Substantia nigra (tissue), 51 donors: ENCODE measurements at places on chromosomes 2 and 18.

GRCh38 chr18:24914171-24914525 lies 437.8 kb downstream of the ZNF521 start:
- DNase-seq, result no peak

DNA sequence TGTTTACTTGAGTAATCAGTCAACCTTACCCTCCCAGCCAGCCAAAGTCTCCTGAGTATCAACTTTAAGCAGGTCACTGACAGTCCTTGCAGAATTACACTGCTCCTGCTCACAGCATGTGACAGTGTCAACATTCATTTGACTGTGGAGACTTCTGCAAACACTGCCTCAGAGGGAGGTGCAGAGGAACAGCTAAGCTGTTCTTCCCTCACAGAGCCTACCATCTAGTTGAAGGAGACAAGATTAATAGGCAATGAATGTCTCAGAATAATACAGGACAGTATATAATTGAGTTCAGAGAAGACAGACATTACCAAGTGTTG lies 11.9 kb downstream of the SLC14A2 start:
- DNase-seq, result no peak

DNA sequence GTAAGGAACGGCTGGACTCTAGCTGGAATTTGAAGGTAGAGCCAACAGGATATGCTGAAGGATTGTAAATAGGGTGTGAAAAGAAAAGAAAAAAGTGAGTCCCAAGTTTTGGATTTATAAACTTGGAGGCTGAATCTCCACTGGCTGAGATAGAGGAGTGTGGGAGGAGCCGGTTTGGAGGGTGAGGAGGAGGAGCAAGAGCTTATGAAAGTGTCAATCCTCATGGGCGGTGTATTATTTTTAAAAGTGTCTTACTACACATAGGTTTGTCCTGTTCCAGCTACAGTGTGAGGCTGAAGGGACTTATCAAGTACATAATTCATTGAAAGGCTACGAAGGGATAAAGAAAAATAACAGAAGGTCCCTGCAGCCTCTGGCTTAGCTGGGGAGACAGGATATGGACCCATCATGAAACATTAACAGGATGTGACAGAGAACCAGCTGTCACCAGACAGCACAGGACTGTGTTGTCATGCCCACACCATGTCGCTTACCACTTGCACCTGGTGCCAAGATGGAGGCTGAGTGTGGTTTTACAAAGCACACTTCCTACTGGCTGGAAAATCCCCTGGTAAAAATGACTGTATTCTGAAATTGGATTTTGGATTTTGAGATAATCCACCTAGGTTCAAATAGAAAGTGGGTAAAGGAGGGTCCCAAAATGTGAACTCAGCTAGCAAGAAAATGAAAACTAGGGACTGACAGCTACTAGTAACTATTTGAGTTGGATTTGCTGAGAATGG lies 2.5 kb upstream of the MREG start:
- no peak for DNase-seq

GRCh38 chr2:220043155-220043989 lies 415.9 kb downstream of the SLC4A3 start:
- no peak for DNase-seq

GRCh38 chr2:196131384-196131937 lies 39.9 kb downstream of the STK17B start:
- no peak for DNase-seq

DNA sequence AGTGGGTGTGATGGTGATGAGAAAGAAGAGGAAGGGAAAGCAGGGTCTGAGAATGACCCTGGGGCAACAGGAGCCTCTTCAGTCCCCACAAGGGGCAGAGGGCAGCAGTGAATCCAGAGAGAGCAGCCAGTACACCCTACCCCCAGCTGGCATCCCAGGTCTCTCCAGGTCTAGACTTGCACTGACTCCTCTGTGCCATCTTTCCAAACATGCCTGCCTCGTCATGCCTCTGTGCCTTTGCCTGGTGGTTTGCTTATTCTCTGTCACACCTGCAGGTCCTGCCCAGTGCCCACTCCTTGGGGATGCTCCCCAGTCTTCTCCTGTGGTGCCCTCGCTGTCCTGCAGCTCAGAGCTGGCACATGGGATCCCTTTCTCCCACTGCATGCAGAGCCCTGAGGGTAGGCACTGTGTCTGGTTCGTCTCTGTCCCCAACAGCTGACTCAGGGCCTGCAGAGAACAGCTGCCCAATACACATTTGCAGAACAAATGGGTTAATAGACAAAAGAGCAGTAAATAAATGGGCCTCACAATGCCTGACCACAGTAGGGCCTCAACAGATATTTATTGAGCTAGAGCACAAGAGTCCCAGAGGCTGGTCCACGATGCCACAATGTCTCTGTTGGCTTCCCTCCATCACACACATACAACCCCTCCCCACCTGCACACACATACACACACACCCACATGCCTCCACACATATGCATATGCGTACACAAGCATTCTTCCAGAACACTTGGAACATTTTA lies 89.8 kb downstream of the HS1BP3 start:
- DNase-seq, result no peak

GRCh38 chr18:46668135-46668534 lies 11.1 kb upstream of the LOXHD1 start:
- DNase-seq, result no peak

DNA sequence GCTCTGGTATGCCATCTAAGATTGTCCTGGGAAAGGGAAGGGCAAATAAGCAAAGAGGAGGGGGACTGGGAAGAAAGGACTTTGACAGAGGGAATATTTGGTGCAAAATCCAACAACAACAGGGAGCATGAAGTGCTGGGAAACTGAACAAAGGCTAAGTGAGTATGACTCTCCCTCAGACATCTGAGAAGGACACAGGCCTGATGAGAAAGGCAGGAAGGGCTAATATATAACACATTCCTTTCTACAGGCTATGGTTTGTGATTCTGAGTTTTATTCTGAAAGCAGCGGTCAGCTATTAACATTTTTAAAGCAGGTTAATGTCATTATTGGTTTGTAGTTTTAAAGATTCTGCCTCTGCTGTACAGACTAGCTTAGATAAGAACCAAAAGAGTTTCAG lies 1579.5 kb downstream of the LRP1B start:
- no peak for DNase-seq

DNA sequence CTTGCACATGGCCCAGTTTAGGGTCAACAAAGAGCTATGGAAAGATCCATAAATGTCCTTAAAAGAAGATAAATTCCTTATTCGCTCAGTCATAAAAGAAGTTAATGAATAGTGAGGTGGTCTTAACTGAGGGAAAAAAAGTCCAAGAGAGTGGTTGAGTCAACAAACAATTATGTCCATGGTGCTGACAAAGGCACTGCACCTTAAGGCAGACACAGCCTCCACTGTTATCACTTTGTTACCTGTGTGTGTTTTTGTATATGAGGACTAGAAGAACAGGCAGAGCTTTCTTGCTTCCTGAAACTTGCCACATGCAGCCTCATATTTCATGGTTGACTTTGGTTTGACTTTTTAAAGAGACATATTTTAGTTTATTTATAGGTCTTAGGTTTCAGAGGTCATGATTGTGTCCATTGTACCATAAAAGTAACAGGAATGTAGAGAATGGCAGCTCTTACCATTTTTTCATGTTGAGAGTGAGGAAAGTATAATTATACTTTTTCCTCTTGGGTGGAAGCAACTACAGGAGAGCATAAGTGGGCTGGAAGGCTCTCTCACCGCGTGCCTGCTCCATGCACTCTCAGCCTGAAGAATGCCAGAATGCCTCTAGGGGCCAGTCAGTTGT lies 93.6 kb downstream of the XRCC5 start:
- no peak for DNase-seq

DNA sequence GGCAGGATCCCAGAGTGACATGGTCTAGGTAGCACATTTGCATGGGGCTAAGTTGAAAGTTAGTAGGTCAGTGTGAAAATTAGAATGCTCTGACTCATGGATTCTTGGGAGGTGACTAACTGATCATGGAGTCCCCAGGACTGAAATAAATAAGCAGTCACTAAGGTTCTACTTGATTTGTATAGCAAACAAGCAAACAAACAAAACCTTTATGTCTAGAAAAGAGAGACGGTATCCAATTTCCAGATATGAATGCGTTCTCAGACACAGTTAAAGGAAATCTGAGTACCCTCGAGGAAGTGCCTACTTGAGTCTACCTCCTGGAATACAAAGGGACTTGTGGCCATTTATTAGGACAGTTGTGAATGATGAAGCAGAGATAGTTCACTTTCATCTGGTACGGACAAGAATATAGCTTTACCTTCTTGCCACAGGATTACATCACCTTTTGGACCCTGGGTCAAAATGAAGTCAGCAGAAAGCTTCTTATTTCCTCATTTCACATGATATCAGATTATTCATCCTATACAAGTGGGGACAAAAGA lies 54.3 kb upstream of the AGPS start:
- no peak for DNase-seq

DNA sequence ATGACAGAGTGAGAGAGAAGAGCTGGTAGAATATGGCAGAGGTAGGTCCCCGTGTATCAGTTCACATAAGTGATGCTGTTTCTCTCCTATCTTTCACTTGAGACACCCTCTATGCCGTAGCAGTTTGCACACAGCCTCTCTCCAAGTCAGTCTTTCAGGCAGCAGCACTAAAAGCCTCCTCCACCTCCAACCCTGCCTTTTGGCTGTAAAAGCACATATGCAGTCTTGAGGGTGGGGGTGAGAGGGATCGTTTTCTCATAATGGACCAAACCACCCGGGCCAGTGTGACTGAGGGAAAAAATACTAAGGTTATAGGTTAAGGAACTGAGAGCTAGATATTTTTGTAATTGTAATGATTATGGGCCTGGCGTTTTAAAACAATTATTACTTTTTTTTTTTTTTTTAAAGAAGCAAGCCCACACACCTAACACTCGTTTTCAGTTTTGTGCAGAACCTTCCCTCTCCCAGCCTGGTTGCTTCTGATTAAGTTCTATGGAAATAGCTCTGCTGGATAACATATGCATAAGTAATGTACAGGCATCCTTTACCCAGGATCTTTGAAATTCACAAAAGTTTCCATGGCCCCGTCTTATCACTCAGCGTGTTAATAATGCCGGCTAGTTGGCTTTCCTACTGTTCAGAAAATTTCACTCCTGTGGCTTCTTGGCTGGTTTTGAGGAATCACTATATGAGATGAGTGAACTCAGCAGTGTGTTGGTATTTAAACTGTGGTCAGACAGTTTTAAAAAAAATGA lies 112.2 kb upstream of the MEIS1 start:
- no peak for DNase-seq

DNA sequence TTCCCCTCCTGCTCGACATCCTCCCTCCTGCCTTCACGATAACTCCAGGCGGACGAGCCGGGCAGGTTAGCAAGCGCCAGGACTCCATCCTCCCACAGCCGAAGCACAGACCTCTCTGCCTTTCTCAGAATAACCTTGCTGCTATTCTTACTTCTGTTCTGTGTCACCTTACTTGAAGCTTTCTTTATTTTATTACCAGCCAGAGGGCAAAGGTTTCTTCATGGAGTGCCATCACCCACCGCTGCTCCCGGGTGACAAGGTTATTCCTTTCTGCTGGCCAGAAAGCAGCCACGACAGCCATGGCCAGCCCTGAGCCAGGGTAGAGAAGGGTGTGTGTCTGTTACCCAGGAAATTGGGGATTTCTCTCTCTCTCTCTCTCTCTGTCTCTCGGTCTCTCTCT lies 227.1 kb downstream of the ANAPC1 start:
- DNase-seq, result no peak

DNA sequence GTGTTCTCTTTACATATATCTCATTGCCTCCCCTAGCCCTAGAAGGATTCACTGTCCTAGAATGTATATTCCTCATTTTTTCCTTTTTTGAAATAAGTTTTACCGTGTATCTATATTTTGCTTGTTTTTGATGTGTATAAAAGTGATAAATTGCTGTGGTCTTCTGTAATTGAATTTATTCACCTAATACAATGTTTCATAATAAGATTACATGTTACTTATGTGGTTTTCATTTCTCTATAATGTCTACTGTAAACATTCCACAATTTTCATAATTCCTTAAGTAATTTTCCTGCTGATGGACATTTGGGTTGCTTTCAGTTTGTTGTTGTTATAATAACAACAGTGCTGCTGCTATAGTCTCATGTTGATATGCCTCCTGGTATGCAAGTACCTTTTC lies 118.2 kb downstream of the PHLPP1 start:
- DNase-seq, result no peak

DNA sequence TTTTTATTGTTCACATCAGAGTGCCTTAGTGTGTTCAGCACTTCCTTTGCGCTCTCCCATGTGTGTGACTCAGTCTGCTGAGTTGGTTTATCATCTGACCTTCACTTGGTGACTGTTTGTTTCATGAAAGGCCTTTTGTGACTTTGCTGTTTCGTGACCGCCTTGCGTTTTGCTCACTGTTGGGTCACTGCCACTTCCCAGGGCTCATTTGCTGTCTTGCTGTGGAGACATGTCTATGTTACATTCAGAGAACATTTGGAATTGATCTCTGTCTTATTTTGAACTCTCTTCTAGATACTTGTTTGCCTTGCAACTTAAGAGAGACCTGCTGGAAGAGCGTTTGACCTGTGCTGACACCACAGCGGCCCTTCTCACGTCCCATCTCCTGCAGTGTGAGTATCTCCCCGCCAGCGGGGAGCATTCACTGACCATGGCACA lies 54.7 kb downstream of the FARP2 start:
- DNase-seq, result peak; percentile 75

DNA sequence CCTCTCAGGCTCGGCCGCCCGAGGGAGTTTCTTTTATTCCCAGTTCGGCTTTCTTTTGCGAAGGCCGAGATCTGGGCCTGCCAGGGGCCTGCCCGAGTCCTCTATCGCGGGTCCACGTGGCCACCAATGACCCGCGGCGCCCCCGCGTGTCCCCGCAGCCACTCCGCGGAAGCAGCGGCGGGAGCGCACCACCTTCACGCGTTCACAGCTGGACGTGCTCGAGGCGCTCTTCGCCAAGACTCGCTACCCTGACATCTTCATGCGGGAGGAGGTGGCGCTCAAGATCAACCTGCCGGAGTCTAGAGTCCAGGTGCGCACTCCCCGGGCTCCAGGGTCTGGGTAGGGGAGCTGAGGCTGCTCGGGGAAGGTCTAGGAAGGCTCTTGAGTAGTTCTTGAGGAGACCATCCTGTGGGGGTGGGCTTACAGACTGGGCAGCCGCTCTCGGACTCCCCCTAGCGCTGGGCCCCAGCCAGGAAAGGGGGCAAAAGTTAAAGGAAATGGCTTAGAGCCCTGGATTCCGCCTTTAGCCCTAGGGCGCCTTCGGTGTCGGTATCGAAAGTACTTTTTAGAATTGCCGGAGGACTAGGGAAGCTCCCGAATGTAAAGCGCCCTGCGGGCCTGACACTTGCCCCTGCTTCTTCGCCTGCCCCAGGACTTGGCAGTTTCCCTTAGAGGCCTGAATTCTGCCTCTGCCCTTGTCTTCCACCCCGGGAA lies 3.4 kb downstream of the OTX1 start:
- no peak for DNase-seq

GRCh38 chr2:34534761-34535160 lies 935.7 kb upstream of the FAM98A start:
- no peak for DNase-seq

- no peak for DNase-seq
Measured at GRCh38 chr2:48600204-48600813, 17.3 kb upstream of the GTF2A1L start.
